Activated CD4-positive, CD25-positive, alpha-beta regulatory T cell treated with anti-CD3 and anti-CD28 coated beads, Interleukin-2, amount 50 U/mL, for 16 hours (primary cell): ENCODE measurements at places on chromosomes 2 and 18.

DNA sequence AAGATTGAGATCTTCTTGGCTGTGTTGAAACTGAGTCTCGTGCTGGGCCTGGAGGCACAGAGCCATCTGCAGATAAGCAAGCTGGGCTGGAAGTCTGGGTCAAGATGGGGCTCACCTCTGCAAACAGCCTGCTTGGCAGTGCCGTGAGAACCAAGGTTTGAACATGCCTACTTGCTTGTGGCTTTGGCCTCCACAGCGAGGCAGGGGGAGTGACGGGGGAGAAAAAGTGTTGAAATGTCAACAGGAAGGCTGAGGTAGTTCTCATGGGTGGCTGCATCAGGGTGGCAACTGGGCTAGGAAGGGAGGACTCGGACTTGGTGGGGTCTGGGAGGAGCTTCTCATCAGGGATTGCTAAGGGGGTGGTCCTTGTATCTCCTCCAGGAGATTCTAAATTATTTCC, 99.7 kb downstream of the THNSL2 start:
- no peak for DNase-seq

- DNase-seq = no peak
Measured at GRCh38 chr2:26769089-26769761, 5.1 kb downstream of the SLC35F6 start.

DNA sequence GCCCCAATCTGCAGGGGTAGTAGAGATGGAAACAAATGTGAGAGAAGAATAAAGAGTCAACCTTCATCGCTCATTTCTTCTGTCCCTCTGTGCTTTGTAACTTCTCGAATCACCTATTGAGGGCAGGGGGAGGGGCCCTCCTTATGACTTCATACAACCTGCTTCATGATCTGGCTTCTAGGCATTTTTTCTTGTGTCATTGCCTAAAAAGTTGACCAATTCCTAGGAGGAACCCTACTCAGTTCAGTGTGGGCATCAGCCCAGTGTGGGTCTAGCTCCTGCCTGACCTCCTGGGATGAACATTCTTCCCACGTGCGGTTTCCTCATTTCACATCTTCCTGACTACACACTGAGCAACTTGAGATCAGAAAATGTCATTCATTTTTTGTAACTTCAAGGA, 46.3 kb upstream of the CREB1 start:
- no peak for DNase-seq

DNA sequence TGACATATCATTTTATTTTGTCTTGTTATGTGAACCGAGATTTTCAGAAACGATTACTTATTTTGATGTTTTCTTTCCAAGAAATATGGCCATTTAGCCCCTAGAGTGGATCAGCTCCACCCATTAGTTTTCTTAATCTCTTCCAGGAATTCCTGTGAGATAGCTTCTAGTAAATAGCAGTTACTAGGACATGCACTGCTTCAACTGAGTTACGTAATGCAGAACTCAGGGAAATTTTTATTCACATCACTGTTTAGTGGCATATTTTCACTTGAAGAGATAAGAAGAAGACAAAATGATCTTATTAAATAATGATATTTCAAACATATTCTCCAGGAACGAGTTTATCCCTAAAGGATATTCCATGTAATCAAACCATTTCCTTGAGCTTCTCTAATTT, 573.5 kb upstream of the CNTNAP5 start:
- no peak for DNase-seq

DNA sequence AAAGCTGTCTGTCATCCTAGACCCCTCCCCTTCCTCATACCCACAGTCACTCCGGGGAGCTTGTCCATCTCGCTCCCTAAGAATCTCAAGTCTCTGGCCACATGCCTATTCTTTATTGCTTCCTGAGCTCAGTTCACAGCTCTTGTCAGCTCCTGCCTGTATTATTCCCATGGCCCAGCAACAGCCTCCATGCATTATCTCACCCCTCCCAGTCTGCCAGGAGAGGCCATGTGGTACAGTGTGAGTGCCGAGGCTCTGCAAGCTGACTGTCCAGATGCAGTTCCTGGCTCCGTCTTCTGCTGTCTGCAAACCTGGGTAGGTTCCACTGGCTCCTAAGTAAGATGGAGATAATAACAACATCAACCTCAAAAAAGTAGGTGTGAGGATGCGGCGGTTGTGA, 79.7 kb downstream of the MRPS9 start:
- no peak for DNase-seq
